DMS79 (cell line): ENCODE measurements at places on chromosomes 2 and 18.

- no peak for DNase-seq
These were observed 407.9 kb downstream of the CPS1 start for GRCh38 chr2:210964141-210964764.

- DNase-seq, result no peak
These were observed 187.5 kb upstream of the SALL3 start for GRCh38 chr18:78792094-78792493.

DNA sequence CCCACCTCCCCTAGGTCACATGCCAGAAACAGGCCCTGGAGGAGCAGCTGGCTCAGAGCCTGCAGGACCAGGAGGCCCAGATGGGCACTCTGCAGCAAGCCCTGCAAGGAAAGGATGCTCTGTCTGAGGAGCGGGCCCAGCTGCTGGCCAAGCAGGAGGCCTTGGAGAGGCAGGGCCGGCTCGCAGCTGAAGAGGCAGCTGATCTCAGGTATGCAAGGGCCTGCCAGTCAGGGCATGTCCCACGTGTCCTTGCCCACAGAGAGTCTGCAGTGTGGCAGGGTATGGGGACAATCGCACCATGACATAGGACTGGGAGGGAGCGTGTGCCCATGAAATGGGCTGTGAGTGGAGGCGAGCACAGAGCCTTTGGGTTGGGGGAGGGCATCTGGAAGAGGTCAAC lies 39.9 kb downstream of the CROCC2 start:
- DNase-seq, result peak; percentile 12

DNA sequence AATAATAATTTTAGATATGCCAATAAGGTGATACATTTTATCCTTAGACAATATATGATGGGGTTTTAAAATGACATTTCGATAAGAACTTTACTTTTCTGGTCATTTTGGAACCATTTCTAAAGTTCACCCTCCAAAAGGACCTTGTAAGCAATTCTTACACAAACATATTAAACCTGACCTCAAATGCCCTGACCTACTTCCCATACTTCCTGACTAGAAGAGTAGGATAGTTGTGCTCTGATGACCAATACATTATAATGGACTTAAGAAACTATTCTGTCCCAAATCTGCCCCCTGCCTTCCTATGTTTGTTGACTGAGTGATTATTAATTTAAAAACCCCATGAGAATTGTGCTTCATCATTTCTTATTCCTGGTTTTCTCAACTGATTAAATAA lies 24.6 kb downstream of the GCA start:
- no peak for DNase-seq

GRCh38 chr2:186256540-186256939 lies 229.5 kb upstream of the ZC3H15 start:
- DNase-seq, result no peak

DNA sequence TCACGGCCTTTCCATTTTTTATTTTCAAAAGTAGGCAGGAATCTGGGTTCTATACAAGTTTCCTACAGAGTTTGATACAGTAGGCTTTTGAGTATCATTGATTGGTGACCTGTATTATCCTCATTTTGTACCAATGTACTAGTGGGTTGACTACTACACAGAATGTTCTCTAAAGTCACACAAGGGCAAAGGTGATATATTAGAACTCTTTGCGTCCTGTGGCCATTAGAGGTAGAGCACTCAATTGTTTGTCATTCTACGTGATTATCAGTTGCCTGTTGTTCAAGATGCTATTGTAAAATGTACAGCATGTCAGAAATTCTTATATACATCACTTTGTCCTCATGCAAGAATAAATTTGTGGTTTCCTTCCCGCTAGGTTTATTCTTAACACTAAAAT lies 24.8 kb downstream of the WDR75 start:
- no peak for DNase-seq

GRCh38 chr2:112690853-112691401 lies 29.9 kb upstream of the NT5DC4 start:
- DNase-seq, result no peak

GRCh38 chr18:75683426-75683825 lies 255.9 kb upstream of the SMIM21 start:
- DNase-seq, result no peak

- DNase-seq, result no peak
These were observed 141.9 kb downstream of the MGAT5 start for GRCh38 chr2:134395779-134396178.

GRCh38 chr2:27606611-27607010 lies 22.2 kb downstream of the CCDC121 start:
- DNase-seq, result no peak

- DNase-seq, result no peak
These were observed 108.5 kb downstream of the PLB1 start for GRCh38 chr2:28604284-28604843.

DNA sequence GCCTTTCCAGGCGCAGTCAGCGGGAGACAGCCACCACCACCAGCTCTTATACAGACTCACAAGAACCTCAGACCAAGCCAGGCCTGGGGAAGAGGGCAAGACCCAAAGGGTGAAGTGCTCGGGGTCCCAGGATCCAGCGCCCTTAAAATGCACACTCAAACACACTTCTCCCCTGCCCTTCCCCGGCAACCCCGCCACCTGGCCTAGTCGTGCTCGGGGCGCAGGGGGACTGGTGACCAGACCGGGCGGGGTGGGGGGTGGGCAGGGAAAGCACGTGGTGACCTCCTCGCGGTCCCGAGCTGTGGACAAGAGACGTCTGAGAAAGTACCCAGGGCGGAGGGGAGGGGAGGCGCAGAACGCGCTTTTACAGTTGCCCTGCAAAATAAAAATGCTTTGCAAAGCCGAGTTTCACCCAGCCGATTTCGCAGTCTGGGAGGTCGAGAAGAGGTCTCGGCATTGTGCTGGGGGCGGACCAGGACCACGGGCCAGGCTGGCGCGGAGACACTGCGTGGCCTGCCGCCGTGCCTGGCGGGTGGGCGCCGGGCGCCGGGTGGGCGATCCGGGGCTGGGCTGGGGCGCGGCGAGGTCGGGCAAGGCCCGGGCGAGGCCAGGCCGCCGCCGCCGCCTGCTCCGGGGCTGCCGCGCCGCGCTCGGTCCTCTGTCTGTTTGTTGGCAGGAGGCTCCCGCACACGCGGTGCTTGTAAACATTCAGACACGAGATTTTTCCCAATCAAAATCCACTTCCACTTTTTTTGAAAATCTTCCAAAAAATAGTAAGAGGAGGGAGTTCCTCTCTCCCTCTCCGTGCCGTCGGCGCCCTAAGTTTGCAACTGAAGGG lies 2.0 kb downstream of the BCL11A start:
- no peak for DNase-seq

DNA sequence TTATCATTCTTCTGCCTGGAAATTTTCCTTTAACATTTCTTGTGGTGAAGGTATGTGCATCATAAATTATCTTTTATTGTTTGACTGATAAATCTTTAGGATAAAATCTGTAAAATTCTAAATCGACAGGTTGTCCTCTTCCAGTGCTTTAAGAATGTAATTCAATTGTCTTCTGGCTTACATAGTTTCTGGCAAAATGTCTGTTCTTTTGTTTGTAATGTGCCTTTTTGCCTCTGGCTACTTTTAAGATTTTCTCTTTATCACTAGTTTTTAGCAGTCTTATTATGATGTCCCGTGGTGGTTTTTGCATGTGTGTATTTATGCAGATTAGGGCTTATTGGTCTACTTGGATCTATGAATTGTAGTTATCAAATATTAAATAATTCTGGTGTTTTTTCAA lies 203.6 kb upstream of the COPS8 start:
- DNase-seq, result no peak

- no peak for DNase-seq
These were observed 192.7 kb upstream of the REV1 start for GRCh38 chr2:99682275-99683060.

DNA sequence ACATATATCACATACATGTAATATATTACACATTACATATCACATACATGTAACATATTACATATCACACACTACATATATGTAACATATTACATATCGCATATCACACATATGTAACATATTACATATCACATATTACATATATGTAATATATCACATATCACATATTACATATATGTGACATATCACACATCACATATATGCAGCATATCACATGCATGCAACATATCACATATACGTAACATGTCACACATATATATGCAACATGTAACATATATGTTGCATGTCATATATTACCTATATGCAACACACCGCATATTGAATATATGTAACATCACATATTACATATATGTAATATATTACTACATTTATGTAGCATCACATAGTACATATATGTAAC lies 211.2 kb downstream of the ARL6IP6 start:
- DNase-seq, result no peak

GRCh38 chr18:35455926-35456763 lies 41.6 kb downstream of the INO80C start:
- DNase-seq, result no peak

- no peak for DNase-seq
These were observed 1.3 kb upstream of the ADI1 start for GRCh38 chr2:3520591-3520990.

GRCh38 chr2:2764739-2765138 lies 433.7 kb upstream of the MYT1L start:
- no peak for DNase-seq
